ENCODE measurements at places on chromosomes 5 and 9.

DNA sequence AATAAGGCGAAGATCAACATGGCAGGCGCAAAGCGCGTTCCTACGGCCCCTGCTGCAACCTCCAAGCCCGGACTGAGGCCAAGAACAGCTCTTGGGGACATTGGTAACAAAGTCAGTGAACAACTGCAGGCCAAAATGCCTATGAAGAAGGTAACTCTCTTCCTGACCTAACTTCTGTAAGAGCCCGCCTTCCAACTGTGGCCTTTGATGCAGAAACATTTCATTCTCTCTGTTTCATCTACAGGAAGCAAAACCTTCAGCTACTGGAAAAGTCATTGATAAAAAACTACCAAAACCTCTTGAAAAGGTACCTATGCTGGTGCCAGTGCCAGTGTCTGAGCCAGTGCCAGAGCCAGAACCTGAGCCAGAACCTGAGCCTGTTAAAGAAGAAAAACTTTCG is 979 bp downstream of the CCNB1 start:
- no peak for DNase-seq

DNA sequence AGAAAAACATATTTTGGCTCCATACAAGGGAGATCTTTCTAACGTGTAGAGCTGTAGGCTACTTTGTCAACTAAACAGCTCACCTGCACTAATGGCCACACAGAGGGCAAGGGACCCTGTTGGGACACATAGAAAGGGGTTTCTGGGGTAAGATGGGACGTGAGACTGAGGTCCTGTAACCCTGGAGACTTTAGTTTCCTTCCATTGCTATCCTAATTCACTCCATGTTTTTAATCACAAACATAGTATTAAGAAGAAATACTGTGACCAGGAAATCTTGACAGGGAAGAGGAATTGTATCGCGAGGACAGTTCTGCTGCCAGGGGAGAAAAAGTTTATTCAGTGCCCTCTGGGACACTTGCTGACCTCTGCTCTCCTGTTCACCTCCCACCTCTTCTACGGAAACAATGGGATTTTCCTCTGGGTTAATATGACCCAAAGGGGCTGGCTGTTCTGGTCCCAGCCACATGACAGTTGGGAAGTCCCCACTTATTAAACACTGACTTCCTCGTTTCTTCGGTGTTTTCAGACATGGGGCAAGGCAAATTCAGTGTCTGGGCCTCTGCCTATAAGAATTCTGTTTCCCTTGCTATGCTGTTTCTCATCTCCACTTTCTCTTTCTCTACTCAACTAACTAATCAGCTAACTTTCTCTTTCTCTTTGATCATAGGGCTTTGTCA is 106.9 kb upstream of the SEMA6A start:
- DNase-seq: no peak

- DNase-seq: peak; percentile 19
These were observed 7.6 kb downstream of the DCANP1 start for GRCh38 chr5:135439231-135440205.

- peak; percentile 50 for DNase-seq
These were observed 409.8 kb downstream of the BNC2 start for GRCh38 chr9:16460696-16461095.

- DNase-seq: peak; percentile 81
These were observed 1.1 kb upstream of the GPSM1 start for GRCh38 chr9:136326061-136326760.

- DNase-seq: peak; percentile 74
These were observed 553.8 kb upstream of the CDH9 start for GRCh38 chr5:27592231-27592630.

- DNase-seq: no peak
These were observed 74.7 kb downstream of the VAV2 start for GRCh38 chr9:133917375-133917774.

All from fibroblast of skin of right biceps (primary cell).